ENCODE measurements at places on chromosomes 12 and 14.

DNA sequence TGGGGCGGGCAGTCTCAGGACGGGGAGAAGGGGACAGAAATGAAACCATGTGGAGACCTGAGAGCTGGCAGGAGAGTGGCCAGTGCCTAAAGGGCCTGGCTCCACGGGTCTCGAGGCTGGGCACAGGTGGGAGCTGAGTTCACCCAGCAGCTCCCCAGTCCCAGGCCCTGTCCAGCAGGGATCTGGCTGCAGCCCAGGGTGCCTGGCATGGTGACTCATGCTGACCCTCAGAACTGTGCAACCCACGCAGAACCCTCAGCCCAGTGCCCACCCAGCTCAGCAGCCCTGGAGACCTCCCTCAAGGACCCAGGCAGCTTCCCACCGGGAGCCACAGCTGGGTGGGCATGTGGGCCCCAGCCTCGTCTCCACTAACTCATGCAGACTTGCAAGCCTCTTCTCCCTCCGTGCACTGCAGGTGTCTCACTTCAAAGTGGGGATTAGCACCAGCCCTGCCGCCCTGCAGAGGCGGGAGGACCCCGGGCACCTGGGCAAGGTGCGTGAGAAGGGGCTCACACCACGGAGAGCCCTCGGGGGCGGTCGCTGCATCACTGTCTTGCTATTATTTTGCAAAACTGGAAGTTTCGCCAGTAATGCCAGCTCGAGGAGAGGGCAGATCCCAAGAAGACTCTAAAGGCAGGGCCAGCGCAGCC lies 46.3 kb downstream of the CCNK start:
- no peak for DNase-seq

GRCh38 chr14:63993992-63994391 lies 141.2 kb downstream of the SYNE2 start:
- no peak for DNase-seq

DNA sequence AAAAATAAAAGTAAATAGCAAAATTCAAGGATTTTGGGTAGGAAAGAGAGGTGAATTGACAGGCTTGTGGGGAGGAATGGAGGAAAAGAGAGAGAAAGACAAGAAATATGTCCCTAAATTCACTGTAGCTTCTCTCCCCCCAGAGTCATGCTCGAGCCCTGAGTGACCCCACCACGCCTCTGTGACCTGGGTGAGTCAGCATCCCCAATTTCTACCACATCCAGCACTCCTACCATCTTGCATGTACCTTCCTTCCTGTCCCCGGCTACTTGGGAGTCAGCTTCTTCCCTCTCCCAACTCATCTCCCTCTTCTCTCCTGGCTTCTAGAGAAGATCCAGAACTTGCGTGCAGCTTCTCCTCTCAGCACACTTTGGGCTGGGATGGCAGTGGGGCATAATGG lies 9.8 kb downstream of the ZNF219 start:
- no peak for DNase-seq

GRCh38 chr12:42815068-42815467 lies 225.5 kb upstream of the PRICKLE1 start:
- no peak for DNase-seq

- no peak for DNase-seq
These were observed 8.5 kb upstream of the AMN1 start for GRCh38 chr12:31737345-31737744.

GRCh38 chr12:115313929-115314328 lies 630.0 kb upstream of the TBX3 start:
- DNase-seq = no peak

DNA sequence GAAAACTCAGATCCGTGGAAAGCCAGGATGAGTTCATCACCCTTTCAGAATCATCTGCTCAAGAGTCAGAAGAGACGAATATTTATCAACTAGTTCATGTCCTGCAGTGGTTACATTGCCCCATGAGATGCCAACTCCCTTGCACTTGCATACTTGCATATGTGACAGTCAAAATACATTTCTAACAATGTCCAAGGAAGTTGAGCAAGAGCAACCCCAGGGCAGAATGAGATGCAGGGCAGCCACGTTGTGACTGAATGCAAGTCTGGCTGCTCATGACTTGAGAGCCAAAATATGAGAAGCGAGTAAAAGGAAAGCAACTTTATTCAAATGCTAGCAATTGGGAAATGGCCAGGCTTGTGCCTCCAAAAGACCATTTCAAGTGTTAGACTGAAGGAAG lies 23.6 kb upstream of the UTP20 start:
- DNase-seq = no peak

DNA sequence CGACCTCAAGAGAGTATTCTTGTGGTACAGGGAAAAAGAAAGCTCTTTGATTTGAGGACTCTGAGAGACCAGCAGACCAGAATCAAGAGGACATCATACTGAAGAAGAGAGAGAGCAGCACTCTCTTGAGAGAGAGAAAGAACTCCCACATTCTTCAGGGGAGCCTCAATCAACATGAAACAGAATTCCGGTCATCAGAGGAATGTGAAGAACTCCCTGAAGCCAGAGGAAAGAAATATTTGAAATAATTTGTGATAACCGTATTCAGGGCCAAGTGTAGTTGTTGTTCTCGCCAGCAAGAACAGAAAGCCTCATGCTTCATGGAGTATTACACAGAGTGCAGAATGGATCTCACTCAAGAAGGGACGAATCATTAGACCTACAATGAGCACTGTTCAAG lies 363.8 kb upstream of the TMEM132C start:
- DNase-seq = no peak

DNA sequence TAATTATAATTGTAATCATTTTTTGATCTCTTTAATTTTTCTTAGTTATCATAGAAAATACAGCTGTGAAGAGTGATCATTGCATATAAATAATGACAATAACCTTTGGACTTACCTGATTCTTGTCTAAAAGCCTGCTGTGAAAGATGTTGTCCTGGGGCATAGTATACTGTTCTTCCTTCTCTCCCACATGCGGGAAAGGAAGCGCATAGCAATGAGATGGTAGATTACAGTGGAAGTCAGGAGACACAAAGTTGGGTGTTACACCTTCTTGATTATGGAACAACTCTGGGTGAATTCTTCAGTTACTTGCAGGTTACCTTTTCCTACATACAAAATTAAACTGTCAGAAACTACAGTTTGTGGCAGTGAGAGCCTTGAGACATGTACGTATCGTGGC lies 140.8 kb downstream of the KTN1 start:
- no peak for DNase-seq

- no peak for DNase-seq
These were observed 62.4 kb downstream of the PPM1A start for GRCh38 chr14:60311417-60311816.
